Endothelial cell (in vitro differentiated cells): ENCODE measurements at places on chromosomes 4 and X.

- no peak for DNase-seq
These were observed 50.1 kb upstream of the CRMP1 start for GRCh38 chr4:5942947-5943346.

- no peak for DNase-seq
These were observed 114.8 kb downstream of the HMX1 start for GRCh38 chr4:8756816-8757215.

- no peak for DNase-seq
These were observed 853.8 kb downstream of the ADGRL3 start for GRCh38 chr4:62053974-62054373.

GRCh38 chr4:158155656-158156356, 17.0 kb downstream of the GASK1B start:
- DNase-seq, result no peak

GRCh38 chr4:131302108-131302507, 1847.0 kb upstream of the PCDH10 start:
- DNase-seq, result no peak

DNA sequence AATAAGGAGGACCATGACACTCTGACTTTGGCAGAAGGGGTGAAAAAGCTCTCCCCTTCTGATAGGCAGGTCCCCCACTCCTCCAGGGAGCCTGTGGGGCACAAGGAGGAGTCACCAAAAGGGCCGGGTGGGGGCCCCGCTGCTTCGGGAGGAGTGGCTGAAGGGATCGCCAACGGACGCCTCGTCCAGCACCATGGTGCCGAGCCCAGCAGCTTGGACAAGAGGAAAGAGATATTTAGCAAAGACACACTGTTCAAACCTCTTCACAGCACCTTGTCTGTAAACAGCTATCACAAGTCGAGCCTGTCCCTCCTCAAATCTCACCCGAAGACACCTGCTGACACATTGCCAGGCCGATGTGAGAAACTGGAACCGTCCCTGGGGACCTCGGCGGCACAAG, 105.6 kb downstream of the STOX2 start:
- DNase-seq, result no peak

DNA sequence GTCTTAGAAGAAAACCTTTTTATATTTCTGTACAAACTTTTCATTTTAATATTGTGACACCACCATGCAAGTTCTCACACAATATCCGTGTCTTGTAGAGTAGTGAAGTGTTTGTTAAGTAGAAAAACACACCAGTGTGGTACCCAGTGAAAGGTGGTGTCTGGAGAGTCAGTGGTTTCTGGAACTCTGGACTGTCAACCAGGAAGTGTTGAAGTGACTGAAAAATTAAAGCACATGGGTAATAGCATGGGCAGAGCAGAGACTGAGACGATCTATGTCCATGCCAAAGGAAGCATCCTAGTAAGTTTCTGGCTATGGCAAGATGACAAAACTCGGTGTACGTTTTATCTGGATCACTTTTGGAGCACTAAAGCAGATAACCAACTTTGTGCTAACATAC, 22.2 kb downstream of the RAB9A start:
- no peak for DNase-seq

GRCh38 chr4:16818005-16818404, 80.4 kb downstream of the LDB2 start:
- DNase-seq, result no peak

DNA sequence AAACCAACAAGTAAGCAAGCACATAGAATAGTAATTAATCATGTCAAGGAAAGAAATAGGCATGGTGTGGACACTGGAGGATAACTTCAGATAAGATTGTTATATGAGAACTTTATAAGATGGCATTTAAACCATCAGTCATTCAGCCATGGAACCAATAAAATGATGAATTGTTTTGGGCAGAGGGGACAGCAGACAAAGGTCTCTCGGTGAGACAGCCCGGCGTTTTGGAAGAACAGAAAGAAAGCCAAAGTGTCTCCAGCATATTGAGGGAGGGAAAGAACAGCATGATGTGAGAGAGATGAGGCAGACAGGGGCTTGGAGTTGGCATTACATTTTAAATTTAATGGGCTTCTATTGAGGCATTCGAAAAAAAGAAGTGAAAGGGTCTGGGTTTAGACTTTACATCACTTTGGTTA, 883 bp upstream of the PPM1K start:
- DNase-seq, result no peak

DNA sequence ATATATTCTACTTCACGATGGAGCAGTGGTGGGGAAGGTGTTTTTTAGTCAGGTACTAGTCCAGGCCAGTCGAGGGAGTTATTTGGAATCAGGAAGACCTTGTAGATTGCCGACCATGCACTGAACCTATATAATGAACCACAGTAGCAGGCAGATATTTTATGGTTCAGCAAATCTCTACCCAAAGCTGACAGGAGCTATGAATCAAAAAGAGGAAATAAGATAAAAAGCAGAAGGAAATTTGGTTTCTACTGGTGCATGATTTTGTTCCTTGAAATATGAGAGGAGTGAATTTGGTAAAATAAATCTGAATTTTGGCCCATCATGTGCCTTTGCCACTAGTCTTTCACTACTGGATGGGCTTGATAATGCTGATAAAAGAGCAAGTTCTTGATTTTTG, 924.3 kb upstream of the DIAPH2 start:
- no peak for DNase-seq

- peak; percentile 63 for DNase-seq
These were observed 45.9 kb downstream of the HMGB2 start for GRCh38 chr4:173288296-173288695.

GRCh38 chr4:186943411-186943810, 219.8 kb upstream of the FAT1 start:
- DNase-seq, result no peak
